Stimulated activated CD4-positive, alpha-beta T cell treated with anti-CD3 and anti-CD28 coated beads, TNF-alpha, amount 100 ng/mL, for 1 hour (primary cell): ENCODE measurements at places on chromosomes 11 and 22.

DNA sequence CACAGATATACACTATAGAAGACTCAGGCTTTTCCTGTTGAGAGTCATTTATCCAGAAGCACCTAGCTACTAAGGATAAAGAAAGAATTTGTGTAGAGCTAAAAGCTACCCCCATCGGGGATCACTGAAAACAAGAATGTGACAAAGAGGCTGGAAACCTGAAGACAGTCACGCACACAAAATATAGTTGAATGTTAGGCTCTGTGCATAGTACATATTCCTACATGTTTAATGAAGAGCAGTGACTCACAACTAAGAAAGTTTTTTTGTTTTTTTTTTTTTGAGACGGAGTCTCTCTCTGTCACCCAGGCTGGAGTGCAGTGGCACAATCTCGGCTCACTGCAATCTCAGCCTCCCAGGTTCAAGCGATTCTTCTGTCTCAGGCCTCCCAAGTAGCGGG lies 8.4 kb downstream of the OR10V1 start:
- no peak for DNase-seq

GRCh38 chr11:7020183-7020917 lies at the start of the genes NLRP14 and ZNF214:
Gene NLRP14, plus strand, starts transcription at chr11:7020479. Its CDS starts 18,108 bp downstream, at chr11:7038587.
Gene ZNF214, minus strand, starts transcription at chr11:7020346. Its CDS starts 17,511 bp downstream, at chr11:7002835.
- no peak for DNase-seq

- DNase-seq = no peak
These were observed 43.7 kb downstream of the GAB4 start for GRCh38 chr22:16964366-16964765.

GRCh38 chr11:76074148-76075095 lies 131.9 kb downstream of the WNT11 start:
- no peak for DNase-seq

DNA sequence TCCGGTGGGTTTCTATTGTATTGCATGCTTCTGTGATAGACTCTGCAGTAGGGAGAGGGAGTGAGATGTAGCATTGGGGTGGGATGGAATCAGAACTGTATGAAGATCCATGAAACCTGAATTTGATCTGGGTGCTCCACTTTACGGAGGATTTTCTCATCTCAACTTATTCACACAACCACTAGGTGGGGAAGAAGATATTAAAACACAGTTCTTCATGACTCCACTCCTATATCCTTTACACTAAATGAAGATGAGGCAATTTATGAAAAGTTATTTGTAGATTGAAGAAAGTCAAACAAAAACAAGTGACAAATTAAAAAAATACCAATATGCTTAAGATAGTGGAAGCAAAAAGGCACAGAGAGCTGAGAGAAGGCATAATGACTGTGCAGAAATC lies 92.6 kb upstream of the PDGFD start:
- no peak for DNase-seq

- no peak for DNase-seq
These were observed 39.4 kb downstream of the TMEM45B start for GRCh38 chr11:129855086-129855485.

- no peak for DNase-seq
These were observed 16.6 kb downstream of the GDPD5 start for GRCh38 chr11:75509020-75509720.

- DNase-seq = no peak
These were observed 66.5 kb upstream of the CLMP start for GRCh38 chr11:123261345-123262106.

GRCh38 chr22:36252754-36253522 lies at the start of gene APOL1:
Gene APOL1, plus strand, starts transcription at chr22:36253133. Its CDS starts 1,823 bp downstream, at chr22:36254956.
- no peak for DNase-seq

DNA sequence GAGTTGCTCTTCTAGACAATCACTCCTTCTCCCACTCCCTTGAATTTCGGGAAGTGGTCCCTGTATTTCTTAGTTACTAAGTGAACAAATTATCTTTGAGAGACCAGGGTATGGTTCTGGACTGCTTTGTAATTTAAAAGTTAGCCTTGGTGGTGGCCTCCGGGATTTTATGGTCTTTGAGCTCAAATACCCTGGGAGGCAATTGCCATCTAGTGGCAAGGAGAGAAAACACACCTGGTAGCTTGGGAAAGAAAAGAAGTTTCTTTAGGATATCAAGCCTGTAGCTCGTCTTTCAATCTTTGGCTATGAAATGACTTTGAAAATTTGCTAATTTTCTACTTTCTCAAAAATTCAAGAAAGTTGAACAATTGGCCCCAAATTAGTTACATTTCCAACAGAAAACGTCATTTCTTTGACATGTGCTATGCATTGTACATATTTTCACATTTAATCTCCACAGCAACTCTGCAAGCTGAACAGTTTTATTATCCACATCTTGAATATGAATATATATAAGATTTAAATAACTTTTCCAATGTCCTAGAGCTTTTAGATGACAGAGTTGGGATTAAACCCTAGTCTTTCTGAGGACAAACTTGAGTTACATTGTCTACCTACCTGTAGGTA lies 39.1 kb downstream of the MMP27 start:
- DNase-seq = no peak

- DNase-seq = no peak
These were observed 93.3 kb downstream of the ABTB2 start for GRCh38 chr11:34264303-34265110.

GRCh38 chr11:65058419-65059054 lies at the start of gene NAALADL1:
Gene NAALADL1, minus strand, starts transcription at chr11:65058553. Its CDS starts 32 bp downstream, at chr11:65058521.
- DNase-seq = no peak

DNA sequence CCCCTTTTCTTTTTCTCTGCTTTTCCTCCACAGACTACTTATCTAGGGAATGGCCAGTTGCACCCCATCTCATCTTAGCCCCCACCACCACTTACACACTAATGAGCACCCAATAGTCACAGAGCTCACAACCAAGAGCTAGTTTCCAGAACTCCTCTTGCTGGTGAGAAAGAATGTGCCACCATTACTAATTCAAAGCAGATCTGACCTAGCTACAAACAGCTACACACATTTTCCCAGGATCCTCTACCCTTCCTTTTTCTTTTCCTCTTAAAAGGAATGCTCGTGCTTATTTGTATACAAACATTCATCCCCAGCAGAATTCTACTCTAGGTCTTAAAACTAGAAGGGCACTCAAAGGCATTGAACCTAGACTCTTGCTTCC lies 136.8 kb downstream of the CD44 start:
- no peak for DNase-seq

DNA sequence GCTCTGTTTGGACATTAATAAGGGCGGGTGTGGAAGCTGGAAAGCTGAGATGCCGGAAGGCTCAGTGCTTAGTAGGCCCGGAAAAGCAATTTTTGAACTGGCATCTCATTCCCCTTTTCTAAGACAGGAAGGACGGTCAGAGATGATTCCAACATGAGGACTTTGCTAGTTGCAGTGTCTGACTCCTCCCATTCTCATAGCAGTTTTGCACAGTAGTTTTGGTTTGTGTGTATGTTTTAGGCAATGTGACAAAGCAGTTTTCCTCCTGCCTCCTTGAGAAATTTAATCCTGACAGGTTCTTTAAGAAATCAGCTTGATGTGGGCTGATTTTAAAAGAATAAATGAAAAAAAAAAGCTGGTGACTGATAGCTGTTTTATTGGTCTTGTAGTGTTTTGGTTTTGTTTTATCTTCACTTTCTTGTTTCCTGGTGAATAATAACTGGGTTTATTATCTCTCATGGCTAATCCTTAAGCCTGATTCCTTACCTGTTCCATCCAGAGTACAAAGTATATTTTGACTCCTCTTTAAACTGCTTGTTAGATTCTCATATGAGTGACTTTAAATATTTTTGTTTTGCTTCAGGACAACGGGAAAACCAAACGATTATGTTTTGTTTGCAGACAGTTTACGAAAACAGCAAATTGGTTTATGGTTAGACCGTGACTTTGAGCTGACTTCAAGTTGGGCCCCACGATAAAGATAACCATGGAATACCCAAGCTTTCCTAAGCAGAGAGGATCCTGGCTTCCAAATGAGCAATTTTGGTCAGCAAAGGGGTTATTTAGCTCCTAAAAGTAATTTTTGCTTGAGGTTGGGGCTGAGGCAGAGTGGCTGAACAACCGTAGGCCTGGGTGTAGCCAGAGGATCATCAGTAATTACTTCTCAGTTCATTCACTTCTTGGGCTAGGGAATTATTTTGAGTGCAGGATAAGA lies 3.4 kb downstream of the PTPRJ start:
- DNase-seq = no peak

- DNase-seq = no peak
These were observed 135.6 kb downstream of the KIRREL3 start for GRCh38 chr11:126864934-126865333.

- no peak for DNase-seq
These were observed 27.3 kb downstream of the STK33 start for GRCh38 chr11:8566613-8567210.
